ENCODE measurements at places on chromosomes 3 and 15. TPM values are rescaled to one million over a fixed set of nuclear protein-coding genes. Genes with fewer than 3 reads are reported as not detected.

DNA sequence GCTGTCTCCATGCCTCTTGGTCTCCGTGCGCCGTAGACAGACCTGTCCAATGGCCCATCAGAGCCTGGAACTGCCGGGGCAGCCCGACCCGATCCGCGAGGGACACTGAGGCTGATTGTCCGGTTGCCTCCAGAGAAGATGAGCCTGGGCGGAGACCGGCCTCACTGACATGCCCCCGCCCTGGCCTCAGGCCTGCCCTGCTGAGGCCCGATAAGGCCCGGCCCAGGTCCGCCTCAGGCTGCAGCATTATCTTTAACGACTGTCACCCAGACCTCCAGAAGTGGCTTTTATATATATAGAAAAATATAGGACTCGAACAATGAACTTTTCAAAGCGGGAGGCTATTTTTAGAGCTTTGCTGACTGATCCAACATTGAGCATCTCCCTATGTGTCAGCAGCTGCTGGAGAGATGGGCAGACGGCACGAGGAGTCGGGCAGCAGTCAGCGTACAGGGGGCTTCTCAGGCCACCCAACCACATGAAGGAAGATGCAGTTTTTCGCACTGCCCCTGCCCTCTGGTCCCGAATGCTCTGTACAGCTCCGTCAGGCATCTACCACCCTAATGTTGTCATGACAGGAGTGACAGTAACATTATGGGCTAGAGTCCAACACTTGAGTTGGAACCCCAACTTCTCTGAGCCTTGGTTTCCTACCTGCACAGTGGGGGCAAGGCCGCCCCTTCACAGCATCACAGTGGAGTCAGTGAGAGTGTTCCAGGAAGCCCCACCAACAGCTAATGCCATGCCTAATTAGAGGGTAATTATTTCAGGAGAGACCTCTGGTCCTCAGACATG lies 112.0 kb upstream of the RPL32 start:
- DNase-seq: no peak

GRCh38 chr3:182486463-182486862 lies 306.8 kb upstream of the ATP11B start:
- DNase-seq: no peak

GRCh38 chr3:150757768-150758167 lies 5.2 kb downstream of the SIAH2 start:
- DNase-seq: no peak

GRCh38 chr15:59245559-59245958 lies 38.9 kb downstream of the LDHAL6B start:
- DNase-seq: no peak

The POC1A gene
- 26.0 TPM for total RNA-seq

DNA sequence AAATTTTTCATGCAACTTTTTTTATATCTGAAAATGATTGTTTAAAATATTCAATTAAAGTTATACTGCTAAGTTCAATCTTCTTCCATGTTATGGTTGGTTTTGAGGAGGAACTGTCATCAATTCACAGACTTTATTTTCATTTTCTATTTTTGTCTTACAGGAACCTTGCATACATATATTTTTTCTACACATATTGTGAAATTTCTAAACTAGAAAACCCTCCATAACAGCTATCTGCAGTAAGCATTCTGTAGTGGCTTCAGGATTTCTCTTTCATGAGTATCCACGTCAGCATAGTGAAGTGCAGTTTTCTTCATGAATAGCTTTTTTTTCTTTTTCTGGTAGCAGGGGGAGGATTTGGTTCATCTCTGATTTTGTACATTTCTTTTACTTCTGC lies 48.2 kb downstream of the ATR start:
- no peak for DNase-seq

DNA sequence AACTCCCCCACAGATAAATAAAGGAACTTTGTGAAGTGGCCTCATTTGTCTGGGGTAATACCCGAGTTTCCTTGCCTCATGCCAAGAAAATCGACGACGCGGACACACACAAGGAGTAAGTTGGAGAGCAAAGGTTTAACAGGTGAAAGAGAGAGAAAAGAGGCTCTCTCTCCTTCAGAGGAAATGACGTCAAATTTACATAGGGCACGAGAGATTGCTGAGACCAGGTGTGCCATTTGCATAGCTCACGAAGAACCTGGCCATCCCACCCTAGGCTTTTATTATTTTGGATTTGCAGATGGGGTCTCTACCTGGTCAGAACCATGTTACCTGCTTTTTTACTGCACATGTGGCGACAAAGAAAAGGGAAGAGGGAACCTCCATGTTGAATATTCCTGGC lies 49.3 kb upstream of the IGF2BP2 start:
- no peak for DNase-seq

DNA sequence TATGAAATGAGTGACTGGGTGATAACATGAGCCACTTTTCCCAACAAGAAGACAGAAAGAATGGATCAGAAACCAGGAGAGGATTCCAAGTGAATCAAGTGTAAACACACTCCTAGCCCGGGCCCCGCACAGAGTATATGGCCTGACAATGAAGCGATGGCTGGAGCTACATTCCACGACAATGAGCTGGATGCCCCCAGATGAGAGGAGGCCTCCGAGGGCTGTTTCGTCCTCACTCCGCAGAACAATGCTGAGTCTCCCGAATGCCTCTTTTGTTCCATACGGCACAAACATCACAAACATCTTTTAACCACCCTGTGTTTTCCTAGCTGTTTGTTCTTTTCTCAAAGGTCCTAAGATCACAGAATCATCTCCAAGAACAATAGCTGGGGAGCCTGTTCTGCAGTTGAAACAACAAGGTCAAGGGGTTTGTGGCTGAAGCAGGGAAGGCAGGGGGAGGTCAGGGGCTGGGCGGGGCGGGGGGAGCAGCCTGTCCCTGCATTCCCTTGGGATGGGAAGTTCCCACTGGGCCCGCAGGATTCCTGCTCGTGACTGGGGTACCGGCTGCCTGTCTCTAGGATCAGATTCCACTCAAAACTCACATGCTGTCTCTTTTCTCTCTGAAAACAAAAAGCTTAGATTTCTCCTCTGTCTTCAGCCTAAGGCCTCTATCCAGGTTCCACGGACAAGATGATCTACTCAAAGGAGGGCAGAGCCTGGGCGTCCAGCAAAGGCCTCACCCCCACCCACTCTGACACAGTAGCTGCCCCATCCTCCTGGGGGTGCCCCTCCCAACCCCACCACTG lies 151.3 kb downstream of the XXYLT1 start:
- DNase-seq: peak; percentile 94

DNA sequence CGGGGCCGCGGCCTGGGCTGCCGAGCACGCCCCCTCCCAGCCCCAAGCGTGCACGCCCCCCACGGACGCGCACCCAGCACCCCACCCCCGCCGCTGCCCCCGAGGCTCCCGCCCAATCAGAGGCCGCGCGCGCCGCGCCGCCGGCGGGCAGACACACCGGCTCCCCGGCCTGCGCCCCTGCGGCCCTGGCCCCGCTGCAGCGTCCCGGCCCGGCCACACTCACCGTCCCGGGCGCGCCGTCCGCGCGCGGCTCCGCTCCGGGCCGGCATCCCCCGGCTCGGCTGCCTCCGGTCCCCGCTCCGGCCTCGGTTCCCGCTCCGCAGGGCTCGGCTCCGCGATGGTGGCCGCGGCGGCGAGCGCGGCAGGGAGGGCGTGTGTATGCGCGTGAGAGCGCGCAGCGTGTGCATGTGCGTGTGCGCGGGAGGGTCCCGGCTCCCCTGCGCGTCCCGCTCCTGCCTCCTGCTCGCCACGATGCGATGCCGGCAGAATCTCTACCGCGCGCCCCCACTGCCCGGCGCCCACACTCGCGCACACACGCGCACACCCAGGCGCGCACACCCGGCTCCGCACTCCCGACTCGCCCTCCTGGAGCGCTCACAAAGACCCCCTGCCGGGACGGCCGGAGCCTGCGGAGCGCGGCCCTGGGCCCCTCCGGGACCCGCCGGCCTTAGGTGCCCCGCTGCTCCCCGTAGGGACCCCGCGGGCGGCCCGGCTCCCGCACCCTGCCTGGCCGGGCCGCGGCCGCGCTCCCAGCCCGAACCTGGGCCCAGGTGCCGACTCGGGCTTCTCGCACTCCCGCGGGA lies 186.5 kb upstream of the LINGO1 start:
- DNase-seq: no peak

DNA sequence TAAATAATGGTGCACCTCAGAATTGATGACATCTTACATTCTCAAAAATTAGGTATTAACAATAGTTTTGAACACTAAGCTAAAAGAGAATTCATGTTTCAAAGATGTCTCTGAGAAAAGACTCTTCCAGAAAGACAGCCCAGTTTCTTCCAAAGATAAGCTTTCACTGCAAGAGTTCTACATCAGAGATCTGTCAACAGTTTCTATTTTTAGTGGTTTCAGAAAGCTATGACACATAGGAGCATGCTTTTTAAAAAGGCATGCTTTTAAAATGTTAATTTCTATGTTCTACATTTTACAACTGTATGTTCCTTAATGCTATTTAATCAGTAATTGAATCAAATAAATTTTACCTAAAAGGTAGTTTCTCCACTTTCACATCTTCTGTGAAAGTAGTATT lies 88.2 kb downstream of the PLOD2 start:
- no peak for DNase-seq

GRCh38 chr3:166889241-166889640 lies 490.9 kb downstream of the ZBBX start:
- peak; percentile 72 for DNase-seq

The WWTR1 gene
- total RNA-seq: 116 TPM

GRCh38 chr15:71187526-71187925 lies 72.3 kb downstream of the THSD4 start:
- DNase-seq: no peak

The ZNF860 gene
- 0.08 TPM for total RNA-seq

The WDR93 gene
- total RNA-seq: not detected

The DNAH1 gene
- 0.10 TPM for total RNA-seq

DNA sequence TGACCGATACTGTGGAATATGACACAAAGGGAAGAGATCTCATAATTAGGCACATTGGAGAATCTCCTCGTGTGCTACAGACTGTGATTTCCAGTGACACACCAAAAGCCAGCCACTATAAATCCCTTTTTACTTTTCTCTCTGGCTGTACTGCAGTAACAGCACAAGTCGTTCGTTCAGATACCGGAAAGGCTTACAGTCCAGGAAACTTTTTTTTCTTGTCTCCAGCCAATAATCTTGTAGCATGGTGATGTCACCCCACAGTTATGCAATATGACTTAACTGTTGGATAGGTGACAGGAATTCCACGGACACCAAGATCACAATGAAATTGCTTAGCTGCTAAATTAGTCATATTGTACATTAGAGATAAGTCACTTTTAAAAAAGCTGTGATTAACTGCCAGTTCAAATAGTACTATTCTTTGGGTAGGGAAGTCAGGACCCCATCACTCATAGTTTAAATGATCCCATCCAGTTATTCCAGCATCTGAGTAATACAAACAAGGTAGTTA lies 36.3 kb upstream of the TSC22D2 start:
- DNase-seq: peak; percentile 100

- no peak for DNase-seq
Observed at GRCh38 chr15:87871731-87872320, 384.7 kb downstream of the NTRK3 start.

GRCh38 chr3:77150028-77150427 lies 110.1 kb downstream of the ROBO2 start:
- DNase-seq: no peak

DNA sequence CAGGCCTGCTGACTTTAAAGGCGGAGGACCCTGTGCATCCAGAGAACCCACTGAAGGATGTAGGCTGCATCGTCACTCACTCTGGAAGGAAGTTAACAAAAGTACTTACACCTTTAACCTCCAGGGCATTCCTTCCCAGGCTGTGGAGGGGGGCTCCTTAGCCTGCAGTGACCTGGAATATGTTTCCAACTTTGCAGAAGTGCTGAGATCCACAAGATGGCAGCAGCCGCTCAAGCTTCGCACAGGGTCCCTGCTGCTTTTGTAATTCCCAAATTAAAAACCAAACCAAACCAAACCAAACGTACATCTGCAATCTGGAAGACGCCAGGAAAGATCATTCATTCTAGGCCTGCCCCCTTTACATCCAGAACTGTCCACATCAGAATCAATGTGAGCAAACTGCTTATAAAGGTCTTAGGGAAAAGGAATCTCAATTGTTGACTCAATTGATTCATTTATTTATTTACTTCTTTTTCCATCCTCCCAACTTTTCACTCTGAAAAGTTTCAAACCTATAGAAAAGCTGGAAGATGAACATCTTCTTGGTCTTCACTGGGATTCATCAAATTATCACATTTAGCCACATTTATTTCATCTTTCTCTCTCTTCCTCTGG lies 70.5 kb upstream of the KLHL25 start:
- peak; percentile 36 for DNase-seq

- no peak for DNase-seq
Observed at GRCh38 chr3:159791336-159791735, 197.3 kb upstream of the IL12A start.

- DNase-seq: no peak
Observed at GRCh38 chr15:56533731-56534403, 68.9 kb upstream of the MNS1 start.

The KNG1 gene
- not detected for total RNA-seq

The LTF gene
- total RNA-seq: 0.63 TPM

The EEF1AKMT4 gene
- total RNA-seq: 18.5 TPM

- DNase-seq: no peak
Observed at GRCh38 chr15:82874961-82875360, 65.5 kb downstream of the WHAMM start.

DNA sequence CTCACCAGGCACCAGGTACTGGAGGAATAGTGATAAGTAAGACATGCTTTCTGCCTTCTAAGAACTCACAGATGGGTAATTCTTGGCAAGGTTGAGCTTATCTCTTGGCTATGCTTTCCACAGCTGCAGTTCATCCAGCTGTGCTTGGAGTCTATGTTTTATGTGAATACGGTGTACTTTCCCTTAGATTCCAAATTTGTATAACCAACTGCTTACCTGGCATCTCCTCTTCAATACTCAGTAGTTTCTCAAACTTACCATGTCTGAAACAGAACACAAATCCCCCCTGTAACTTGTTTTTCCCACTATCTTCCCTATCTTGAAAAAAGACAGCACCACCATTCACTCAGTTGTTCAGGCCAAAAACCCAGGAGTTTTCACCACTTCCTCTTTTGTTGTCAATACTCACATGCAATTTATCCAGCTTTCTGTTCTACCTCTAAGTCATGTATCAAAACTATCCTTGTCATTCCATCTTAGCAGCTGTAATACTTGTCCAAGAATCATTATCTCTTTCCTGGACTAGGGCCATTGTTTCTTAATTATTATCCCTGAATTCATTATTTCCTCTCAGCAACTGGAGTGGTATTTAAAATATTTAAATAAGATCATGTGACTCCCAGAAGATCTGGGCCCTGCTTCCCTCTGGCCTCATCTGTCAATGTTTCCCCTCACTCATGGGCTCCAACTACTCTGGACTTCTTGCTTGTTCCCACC lies 32.6 kb downstream of the COL6A5 start:
- DNase-seq: no peak
